Kidney glomerular epithelial cell (primary cell): ENCODE measurements at places on chromosomes 2 and 18.

DNA sequence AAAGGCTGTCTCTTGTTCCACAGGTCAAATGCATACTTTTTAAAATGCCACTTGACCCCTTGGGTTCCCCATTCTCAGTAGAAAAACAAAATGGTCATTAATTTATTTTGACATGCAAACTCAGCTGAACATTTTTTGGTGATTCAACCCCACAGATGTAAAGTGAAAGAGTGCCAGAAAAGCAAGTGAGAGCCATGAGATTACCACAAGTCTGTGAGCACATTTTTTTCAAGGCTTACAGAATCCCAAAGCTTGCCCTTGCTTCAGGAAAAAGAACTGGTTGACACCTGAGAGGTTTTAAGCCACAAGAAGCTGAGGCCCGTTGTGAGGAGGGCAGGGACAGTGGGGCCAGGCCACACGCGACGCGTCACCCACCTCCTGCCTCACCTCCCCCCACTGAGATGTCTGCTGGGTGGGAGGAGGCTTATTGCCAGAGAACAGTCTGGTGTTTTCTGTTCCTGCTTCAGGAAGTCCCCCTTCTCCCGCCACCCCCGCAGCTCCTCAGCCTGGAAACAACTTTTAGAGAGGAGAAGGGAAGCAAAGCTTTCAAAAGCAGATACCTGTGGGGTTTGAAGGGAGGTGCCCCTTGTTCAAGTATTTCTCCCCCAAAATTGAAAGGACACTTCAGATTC, 70.4 kb upstream of the CYP1B1 start:
- DNase-seq: peak; percentile 93

- DNase-seq: no peak
Measured at GRCh38 chr18:7754725-7755181, 187.6 kb downstream of the PTPRM start.

- no peak for DNase-seq
Measured at GRCh38 chr2:120509991-120510735, 164.2 kb downstream of the INHBB start.

GRCh38 chr2:241762933-241763369, 13.7 kb upstream of the GAL3ST2 start:
- no peak for DNase-seq
